ENCODE measurements at places on chromosomes 7 and 10.

- no peak for DNase-seq
These were observed 23.3 kb downstream of the CD36 start for GRCh38 chr7:80661729-80662128.

DNA sequence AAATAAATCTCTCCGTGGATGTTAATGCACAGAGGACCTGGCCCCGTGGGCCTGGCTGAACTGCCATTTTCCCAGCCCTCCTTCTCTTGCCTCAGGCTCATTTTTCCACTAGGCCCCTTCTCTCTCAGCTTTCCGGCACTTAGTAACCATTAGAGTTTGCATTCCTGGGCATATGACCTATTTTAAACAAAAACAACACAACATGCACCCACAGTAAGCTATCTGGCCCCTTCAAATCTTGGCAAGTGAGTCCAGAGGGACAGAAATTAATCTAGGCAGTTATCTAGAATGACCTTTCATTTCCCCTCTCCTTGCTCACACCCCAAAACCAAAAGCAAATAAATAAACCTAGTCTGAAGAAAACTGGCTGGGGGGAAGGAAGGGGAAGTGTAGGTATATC is 11.7 kb downstream of the FBXW4 start:
- no peak for DNase-seq

- no peak for DNase-seq
These were observed 25.8 kb downstream of the PRTFDC1 start for GRCh38 chr10:24926557-24926956.

GRCh38 chr7:130273081-130273932 is 6.6 kb downstream of the CPA2 start:
- DNase-seq = no peak

GRCh38 chr7:41624818-41625217 is 78.1 kb downstream of the INHBA start:
- no peak for DNase-seq

GRCh38 chr7:70719125-70719524 is 412.8 kb upstream of the GALNT17 start:
- DNase-seq = no peak

GRCh38 chr7:157009170-157009777 is 1.2 kb downstream of the MNX1 start:
- no peak for DNase-seq

DNA sequence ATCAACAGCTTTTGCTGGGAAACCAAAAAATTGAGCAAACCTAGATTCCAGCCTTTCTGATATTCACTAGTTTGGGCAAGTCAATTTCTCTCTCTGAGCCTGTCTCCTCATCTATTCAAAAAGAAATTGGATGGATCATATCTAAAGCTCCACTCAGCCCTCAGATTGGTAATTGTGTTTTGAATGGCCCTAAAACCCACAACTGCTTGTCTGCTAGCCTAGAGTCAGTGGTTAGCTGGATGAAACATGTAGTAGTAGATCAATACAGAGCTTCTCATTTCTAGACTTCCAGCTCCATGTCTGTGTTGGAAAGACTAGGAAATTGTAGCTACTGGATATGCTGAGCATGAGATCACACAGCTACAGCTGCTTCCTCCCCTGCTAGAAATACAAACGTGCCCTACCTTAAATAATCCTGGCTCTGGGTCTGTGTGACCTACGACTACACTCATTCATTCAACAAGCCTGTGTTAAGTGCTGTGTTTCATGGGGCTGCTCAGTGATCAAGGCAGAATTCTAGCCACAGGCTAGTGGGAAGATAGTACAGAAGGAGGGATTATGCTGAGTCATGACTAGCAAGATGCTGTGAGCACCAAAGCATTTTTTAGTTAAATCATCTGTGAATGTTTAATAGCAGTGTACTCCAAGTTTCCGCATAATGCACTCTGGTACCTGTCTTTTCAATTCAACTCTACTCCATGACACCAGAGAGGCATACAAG is 15.7 kb downstream of the DNTT start:
- DNase-seq = no peak

DNA sequence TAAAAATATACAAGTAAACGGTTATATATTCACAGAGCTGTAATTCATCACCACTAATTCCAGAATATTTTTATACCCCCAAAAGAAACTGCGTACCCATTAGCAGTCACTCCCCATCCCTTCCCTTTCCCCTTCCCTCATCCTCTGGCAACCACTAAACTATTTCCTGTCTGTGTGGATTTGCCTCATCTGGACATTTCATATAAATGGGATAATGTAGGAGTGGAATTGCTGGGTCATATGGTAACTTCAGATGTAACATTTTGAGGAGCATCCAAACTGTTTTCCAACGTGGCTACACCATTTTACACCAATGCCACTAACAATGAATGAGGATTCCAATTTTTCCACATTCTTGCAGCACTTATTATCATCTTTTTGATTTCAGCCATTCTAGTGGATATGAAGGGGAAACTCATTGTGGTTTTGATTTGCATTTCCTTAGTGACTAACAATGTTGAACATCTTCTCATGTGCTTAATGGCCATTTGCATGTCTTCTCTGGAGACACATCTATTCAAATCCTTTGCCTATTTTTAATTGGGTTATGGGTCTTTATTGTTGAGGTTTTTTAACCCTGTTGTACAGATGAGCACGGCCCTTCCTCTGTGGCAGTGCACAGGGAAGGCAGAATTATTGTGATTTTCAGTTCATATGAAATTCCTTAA is 79.2 kb downstream of the RBM20 start:
- DNase-seq = no peak

GRCh38 chr7:132311733-132312132 is 264.5 kb downstream of the PLXNA4 start:
- DNase-seq = no peak

- DNase-seq = no peak
These were observed 154.7 kb downstream of the PON1 start for GRCh38 chr7:95169678-95170077.

- DNase-seq = no peak
These were observed 38.7 kb downstream of the A1CF start for GRCh38 chr10:50846753-50847152.

GRCh38 chr7:12633582-12633981 is 53.9 kb upstream of the ARL4A start:
- no peak for DNase-seq

Data from stimulated activated CD4-positive, alpha-beta T cell treated with anti-CD3 and anti-CD28 coated beads, Interleukin-1b, Interleukin-23, amount 100 ng/mL, for 24 hours (primary cell).